ENCODE measurements at places on chromosomes 1 and 21.

- no peak for DNase-seq
These were observed 251.4 kb downstream of the FAM72C start for GRCh38 chr1:143720087-143721023.

- no peak for DNase-seq
These were observed 18.9 kb downstream of the VN1R5 start for GRCh38 chr1:247274605-247275256.

DNA sequence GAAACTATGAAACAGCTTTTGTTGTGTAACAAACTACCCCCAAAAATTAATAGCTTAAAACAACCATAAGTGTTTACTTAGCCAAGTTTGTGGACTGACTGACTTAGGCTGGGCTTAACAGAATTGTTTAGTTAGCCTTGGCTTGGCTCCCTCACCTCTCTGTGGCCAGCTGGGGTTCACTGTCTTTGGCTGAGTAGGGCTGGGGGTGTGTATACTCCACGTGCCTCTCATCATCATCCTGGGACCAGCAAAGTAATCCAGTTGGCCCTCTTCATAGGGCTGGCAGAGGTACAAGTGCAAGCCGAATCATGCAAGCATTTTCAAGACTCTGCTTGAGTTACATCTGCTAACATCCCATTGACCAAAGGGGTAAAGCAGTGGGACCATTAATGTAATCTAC is 252.3 kb downstream of the BRINP2 start:
- DNase-seq: no peak

GRCh38 chr21:32370998-32371766 is 21.6 kb downstream of the URB1 start:
- no peak for DNase-seq

GRCh38 chr1:40625476-40626382 is 39.8 kb downstream of the RIMS3 start:
- DNase-seq: no peak

DNA sequence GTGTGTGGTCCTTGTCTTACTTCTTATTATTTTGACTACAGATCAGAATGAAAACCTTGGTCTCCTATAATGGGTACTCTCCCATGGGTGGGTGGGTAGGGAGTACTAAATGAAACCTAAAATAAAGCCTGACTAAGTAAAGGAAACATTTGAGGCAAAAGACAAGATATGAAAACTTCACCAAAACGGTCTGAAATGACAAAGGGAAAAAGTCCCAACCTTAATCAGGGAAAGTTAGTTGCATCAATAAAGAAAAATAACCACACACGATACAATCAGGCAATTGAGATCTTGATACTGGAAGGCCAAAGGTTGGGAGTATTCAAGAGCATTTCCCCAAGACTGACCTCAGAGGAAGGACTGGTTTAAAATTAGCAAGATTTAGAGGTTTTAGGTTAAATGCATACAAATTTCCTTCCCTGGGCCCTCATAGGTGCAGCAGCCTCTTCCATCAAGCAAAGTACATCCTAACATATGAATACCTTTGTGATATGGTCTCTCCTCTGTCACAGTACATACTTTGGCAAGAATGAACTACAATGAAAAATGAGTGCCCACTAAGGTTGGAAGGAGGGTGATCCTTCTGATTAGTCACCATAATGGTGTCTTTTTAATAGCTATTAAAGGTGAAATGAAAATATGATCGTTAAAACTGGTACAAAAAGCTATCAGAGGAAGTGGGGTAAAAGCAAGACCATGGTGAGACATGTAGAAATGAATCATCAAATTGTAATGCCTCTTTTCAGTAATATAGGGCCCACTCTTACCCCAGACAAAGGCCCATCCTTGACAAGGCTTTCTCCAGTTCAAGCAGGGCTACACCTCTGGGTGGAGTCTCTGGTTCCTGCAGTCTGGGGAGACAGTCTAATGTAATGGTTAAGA is 15.3 kb upstream of the TNFSF4 start:
- DNase-seq: no peak

- peak; percentile 49 for DNase-seq
These were observed 1.8 kb downstream of the PLEKHO1 start for GRCh38 chr1:150151291-150152181.

DNA sequence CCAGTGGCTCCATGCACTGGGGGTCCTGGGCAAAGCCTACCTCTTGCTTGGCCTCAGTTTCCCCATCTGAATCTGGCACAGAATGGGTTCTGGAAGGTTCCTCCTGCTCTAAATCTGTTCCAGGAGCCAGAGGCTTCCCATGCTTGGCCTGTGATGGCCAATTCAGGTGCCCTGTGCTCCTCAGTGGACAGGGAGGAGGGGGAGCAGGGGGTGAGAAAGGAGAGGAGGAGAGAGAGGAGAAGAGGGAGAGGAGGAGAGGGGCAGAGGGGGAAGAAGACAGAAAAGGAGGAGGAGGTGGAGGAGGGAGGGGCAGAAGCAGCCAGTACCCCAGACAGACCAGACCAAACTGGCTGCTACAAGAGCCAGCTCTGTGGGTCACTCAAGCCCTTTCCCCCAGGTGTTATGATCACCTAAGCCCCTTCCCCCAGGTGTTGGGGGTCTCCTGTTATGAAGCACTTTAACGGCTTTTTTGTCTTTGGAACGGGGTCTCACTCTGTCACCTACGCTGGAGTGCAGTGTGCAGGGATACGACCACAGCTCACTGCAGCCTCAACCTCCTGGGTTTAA is 43.7 kb downstream of the TRIM11 start:
- no peak for DNase-seq

DNA sequence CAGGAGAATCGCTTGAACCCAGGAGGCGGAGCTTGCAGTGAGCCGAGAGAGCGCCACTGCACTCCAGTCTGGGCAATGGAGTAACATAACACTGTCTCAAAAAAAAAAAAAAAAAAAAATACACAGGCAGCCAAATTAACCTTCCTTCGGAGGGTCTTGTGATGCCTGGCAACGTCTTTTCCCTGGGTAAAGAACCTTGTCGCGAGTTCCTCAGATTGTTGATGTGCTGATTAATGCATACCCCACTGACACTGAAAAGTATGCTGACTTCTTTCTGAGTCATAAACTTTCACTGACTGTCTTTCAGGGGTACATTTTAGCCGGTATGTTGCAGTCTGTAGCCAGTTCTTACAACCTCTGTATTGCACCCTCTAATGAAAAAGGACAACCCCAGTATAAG is 95.1 kb upstream of the SOD1 start:
- DNase-seq: no peak

GRCh38 chr1:202551683-202552082 is 158.6 kb downstream of the SYT2 start:
- DNase-seq: no peak

- no peak for DNase-seq
These were observed 10.9 kb downstream of the ADAMTS1 start for GRCh38 chr21:26834181-26834905.

DNA sequence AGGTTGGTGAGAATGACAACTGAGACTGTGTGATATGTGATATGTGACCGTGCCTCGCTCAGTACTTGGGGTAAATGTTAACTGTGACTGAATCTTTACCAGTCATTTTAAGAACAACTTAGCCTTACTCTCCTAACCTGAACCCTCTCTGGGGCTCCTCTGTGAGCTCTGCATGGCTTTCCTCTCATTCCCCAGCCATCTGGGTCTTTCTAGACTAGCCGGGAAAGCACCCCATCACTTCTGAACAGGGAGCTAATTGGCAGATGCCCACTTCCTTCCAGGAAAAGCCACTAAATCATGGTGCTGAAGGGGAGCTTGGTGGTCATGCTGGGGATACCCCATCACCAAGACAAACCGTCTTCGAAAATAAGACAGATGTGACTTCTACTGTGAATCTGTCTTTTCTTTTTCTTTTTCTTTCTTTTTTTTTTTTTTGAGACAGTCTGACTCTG is 16.5 kb upstream of the FOXO6 start:
- DNase-seq: no peak

DNA sequence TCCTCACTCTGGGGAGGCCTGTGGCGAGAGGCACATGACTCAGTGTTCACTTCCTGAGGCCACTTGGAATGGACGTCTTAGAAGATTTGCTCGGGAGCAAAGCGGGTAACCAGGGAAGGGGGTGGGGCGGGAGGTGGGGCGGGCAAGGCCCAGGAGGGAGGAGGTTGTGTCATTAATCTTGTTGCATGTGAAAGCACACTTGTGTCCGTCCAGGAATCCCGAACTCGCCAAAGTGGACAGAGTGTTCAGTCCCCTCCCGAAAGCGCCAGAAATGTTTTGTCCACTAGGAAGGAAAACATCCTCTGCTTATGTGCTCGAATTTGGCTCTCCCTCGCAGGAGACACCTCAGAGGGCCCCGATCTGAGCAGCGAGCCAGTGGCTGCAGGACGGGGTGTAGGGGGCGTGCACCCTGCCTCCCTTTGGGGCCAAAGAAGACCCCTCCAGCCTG is 84.2 kb downstream of the SPSB1 start:
- DNase-seq: no peak

DNA sequence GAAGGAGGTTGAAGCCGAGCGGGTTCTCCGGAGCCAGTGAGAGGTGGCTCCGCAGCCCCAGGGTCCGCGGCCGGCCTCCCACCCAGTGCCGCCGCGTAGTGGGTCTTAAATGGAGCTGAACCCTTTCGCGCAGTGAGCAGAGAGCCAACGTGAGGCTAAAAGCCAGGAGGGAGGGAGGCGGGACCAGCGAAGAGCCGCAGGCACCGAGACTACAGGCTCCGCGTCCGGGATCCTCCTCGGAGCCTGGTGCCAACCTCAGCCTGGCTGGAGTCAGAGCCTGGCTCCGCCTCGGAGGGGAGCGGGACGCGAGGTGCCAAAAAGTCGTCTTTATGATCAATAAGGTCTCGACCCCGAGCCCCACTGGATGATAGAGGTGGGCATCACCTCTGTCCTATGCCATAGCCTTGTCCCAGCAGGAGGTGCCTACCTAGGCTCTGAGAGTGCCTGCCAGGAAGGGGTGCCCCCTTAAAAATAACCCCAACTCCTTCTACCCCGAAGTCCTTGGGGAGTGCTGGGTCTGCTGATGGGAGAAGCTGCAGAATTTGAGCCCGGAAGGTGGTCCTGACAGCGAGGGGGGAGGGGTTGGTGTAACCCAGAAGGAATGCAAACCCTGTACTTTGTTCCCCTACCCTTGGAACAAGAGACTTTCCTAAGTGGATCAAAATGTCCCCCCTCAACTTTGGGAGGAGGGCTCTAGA is 1.6 kb downstream of the IGSF21 start:
- no peak for DNase-seq

GRCh38 chr1:7012461-7012924 is 227.2 kb downstream of the CAMTA1 start:
- DNase-seq: no peak

GRCh38 chr21:33828083-33828482 is 87.5 kb downstream of the ATP5PO start:
- DNase-seq: no peak

GRCh38 chr21:39016740-39017315 is 166.4 kb downstream of the PSMG1 start:
- DNase-seq: no peak

DNA sequence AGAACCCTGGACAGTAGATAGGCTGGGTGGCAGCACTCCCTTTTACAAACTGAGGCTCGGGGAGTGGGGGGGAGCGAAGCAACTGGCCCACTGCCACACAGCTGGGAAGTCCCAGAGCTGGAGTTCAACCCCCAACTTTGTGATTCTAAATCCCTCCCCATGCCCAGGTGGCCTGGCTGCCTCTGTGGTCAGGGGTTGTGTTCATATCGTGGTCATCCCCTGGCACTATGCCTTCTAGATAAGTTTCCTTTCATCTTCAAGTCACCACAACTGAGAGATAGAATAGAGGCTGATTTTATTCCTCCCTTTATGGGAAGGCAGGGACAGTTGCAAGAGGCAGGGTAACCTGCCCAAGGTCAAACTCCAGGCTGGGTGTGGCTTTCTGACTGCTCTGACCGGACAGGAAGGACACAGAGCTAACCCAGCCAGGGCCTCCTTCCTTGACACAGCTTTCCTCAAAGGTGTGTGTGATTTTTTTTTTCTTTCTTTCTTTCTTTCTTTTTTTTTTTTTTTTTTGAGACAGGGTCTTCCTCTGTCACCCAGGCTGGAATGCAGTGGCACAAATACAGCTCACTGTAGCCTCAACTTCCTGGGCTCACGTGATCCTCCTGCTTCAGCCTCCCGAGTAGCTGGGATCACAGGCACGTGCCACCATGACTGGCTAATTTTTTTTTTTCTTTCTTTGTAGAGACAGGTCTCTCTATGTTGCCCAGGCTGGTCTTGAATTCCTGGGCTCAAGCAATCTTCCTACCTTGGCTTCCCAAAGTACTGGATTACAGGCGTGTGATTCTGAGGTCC is 18.4 kb upstream of the TNFRSF1B start:
- no peak for DNase-seq

GRCh38 chr1:108878160-108878469 is 1.3 kb downstream of the GPSM2 start:
- DNase-seq: no peak

- DNase-seq: no peak
These were observed at the start of gene RASAL2 for GRCh38 chr1:178093951-178094738. TSS of gene RASAL2 (plus strand) at chr1:178094104. CDS start at chr1:178094493, 389 bp downstream.

GRCh38 chr1:240709676-240710075 is 97.7 kb upstream of the GREM2 start:
- no peak for DNase-seq

DNA sequence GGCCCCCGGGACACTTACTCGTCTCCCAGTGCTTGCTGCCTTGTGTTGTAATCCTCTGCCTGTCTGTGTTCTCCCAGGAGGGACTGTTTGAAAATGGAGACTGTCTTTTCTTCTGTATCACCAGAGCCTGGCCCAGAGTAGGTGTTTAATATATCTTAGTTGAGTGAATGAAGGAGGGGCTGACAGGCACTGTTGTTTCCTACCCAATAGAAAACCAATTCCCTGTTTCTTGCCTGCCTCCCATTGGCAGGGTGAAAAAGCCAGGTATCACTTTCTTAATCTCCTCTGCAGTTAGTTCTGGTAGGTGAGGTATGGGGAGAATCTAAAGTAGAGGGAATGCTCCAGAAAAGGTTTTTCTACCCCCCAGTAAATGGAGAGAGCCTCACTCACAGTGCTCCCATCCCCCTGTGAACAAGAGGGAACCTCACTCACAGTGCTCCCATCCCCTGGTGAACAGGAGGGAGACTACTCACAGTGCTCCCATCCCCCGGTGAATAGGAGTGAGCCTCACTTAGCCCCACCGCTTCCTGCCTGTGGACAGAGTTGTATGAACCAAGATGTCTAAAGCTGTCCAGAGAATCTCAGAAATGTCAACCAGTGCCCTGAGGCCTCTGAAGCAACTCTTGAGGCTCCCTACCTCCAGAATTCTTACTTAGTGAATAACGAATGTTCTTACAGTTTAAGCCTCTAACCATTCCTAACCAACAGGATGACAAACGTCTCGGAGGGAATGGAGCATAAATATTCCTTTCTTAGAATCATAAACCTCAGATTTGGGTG is at the start of gene GJA5:
TSS of gene GJA5 (minus strand) at position 122 of the 780 bp plus-strand sequence. CDS start 1,364 bp downstream, outside the sequence.
- no peak for DNase-seq

DNA sequence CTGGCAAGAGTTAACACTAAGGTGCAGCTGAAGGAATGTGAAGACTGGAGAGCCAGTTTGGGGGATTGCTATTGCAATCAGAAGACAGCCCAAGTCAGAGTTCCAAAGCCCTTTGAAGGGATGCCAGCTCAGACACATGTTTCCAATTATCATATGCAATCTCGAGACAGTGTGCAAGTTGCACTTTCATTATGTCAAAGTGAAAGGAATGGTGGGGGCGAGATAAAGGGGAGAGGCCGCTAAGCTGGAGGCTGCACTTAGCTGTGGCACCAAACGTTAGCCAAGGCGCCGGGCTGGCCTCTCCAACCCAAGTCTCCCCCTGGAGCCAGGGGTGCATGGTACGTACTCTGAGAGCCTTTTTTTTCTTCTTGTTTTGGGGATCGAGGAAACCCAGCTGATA is 58.0 kb downstream of the NGF start:
- no peak for DNase-seq

- DNase-seq: no peak
These were observed 159.8 kb downstream of the TGFBR3 start for GRCh38 chr1:91725989-91726721.

GRCh38 chr1:55061706-55062321 is 22.5 kb downstream of the PCSK9 start:
- DNase-seq: no peak

Data from stimulated activated CD8-positive, alpha-beta memory T cell treated with anti-CD3 and anti-CD28 coated beads, Interleukin-4, amount 100 ng/mL, for 4 hours (primary cell).